AG08396 (cell line): ENCODE measurements at places on chromosomes 13 and 19.

DNA sequence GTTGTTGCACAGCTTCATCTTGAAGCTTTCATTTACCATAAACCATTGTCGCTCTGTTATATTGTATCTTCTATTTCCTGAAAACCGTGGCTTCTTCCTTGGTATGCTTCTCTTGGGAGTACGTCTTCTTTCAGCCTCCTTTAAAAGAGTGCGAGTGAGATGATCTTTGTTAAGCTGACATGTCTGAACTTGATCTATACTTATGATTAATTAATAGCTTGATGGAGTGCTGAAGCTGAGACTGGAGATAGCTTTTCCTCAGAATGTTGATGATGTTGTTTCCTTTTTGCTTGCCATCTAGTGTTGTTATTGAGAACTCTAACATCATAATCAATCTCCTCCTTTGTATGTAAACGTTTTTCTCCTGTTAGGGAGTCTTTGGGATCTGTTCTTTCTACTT, 529.3 kb upstream of the SPRY2 start:
- DNase-seq, result no peak

- DNase-seq, result peak; percentile 90
Measured at GRCh38 chr19:19591133-19591825, 27.2 kb downstream of the PBX4 start.

DNA sequence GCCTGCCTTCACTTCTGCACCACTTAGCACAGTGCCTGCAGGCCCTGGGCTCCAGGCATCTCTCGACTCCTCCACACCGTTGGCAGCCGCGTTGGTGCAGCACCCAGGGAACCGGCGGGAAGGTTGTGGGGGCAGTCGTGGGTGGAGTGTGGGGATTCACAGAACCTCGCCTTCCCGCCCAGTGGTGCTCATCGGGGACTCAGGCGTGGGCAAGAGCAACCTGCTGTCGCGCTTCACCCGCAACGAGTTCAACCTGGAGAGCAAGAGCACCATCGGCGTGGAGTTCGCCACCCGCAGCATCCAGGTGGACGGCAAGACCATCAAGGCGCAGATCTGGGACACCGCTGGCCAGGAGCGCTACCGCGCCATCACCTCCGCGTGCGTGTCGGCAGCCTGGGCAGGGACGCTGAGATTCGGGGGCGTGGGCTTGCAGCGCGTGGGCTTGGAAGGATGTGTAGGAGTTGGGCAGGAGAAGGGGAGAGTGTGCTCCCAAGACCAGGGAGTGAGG, 9.6 kb downstream of the RAB11B start:
- no peak for DNase-seq

- peak; percentile 85 for DNase-seq
Measured at GRCh38 chr19:18385675-18386542, at the start of gene GDF15. Gene GDF15, plus strand, starts transcription at chr19:18386158. Its CDS starts 32 bp downstream, at chr19:18386190.

DNA sequence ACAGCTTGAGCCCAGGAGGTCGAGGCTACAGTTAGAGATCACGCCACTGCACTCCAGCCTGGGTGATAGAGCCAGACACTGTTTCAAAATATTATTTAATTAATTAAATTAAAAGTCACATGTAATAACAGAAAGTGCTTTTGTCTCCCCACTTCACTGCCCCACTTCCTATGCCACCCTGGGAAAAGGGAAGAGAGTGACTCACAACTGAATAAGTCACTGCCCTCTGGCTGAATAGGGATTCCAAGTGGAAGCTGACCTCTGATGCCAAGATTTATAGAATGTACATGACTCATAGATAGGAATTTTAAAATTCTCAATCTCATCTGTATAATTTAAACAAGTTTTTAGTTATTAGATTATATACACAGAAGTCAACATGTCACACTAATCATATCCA, 22.2 kb upstream of the ERVV-1 start:
- DNase-seq, result peak; percentile 36

GRCh38 chr13:112259511-112259910, 116.6 kb upstream of the SPACA7 start:
- DNase-seq, result no peak

DNA sequence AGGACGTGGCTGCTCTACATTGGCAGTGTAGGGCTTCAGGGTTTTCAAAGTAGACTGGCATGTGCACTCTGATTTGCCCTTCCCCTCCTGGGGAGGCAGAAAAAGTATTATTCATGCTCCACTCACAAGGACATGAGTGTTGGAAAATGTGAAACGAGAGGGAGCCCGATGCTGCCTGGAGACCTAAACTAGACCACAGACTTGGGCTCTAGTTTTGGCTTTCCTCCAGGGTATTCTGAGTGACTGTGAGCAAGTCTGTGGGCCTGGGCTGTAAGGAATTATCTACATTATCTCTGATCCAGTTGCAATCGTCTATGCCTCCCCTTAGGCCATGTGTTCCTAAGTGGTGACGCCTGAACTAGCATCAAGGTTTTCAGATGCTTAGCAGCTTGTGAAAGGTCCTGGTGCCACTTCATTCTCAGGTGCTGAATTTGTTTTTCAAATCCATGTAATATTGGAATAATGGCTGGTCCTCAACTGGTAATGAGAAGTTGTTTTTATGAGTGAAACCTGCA, 55.0 kb downstream of the MRPL57 start:
- DNase-seq, result no peak

DNA sequence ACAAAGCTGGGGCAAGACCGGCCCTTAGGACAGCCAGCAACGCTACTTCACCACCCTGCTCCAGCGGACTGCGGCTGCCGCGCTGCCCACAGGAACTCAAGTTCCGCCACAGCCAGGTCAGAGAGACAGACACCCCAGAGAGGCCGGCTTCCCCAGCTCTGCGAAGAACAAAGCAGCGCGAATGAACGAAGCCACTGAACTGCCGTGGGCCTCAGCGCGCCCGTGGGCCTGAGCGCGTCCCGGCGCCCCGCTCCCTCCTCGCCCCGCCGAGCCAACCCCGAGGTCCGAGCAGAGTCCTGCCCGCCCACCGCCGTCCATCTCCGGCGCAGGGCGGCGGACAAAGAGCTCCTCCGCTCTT, 158.4 kb downstream of the RNF17 start:
- peak; percentile 54 for DNase-seq

DNA sequence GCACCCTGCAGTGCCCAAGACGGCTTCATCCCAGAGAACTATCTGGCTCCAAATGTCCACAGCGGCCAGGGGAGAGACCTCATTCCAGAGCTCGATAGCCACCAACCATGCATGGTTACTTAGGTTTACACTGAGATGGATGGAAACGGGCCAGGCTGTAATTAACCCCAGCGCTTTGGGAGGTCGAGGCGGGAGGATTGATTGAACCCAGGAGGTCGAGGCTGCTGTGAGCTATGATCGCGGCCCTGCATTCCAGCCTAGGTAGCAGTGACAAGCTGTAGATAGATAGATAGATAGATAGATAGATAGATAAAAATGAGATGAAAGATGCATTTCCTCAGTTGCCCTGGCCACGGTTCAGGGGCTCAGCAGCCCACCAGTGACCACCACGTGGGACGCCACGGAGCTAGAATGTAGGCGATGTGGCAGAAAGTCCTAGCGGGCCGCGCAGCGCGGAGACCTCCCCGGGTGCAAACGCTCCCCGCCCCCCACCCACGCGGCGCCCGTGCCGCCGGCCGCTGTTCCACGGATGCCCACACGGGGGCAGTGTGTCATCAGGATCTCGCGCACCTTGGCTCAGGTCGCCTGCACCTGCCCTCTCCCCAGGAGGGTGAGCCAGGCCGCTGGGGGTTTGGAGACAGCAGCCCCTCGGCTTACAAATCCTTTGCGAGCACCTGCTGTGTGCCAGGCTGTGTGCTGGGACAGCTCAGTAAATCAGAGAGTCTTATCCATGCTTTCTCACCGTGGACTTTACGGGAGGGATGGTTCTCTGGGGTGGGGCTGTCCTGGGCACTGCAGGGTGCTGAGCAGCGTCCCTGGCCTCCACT, 13.5 kb upstream of the TLE5 start:
- DNase-seq, result peak; percentile 74

DNA sequence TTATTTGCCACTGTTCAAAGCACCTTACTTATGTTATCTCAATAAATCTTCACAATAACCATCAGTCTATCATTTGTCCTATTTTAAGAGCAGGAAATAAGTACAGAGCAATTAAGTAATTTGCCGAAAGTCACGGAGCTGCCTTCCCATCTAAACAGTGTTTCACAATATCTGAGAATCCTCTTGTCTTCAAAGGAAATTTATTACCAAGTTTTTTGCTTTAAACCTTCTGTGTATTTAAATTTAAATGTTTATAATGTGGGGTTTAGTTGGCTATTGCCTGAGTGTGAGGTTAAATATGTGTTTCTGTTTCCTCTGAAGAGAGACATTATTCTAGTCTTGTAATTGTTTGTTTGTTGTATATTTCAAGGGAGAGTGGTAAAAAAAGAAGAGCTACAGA, 633.1 kb downstream of the EFNB2 start:
- no peak for DNase-seq

GRCh38 chr13:110546926-110547325, 14.6 kb downstream of the RAB20 start:
- DNase-seq, result peak; percentile 45

DNA sequence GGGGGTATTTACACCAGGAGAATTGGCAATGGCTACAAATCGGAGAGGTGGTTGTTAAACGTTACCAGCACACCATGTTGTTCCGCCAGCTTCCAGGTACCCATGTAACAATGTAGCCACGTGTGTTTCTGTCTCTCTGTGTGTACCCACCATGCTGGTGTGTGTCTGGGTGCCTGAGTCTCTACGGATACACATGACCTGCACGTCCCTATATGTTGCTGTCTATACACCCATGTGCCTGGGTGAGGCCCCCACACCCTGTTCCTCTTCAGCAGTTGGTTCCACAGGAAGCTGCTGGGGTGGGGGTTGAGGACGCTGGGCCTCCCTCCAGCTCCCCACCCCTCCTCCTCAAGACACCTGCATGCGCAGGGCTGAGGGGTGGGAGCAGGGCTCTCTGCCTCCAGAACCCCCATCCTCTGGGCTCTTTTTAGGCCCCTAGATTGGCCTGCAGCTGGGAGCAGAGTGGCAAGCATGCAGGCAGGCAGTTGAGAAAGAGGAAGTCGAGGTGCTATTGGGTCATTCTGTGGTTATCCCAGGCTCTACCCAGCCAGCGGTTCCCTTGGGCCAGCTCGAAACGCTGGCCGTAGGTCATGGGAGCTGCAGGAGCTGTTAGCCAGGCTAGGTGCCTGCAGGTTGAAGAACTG, at the start of gene ARHGEF18:
TSS of gene ARHGEF18 (plus strand) at position 351 of the 644 bp plus-strand sequence. CDS start 13,954 bp downstream, outside the sequence.
- DNase-seq, result no peak

DNA sequence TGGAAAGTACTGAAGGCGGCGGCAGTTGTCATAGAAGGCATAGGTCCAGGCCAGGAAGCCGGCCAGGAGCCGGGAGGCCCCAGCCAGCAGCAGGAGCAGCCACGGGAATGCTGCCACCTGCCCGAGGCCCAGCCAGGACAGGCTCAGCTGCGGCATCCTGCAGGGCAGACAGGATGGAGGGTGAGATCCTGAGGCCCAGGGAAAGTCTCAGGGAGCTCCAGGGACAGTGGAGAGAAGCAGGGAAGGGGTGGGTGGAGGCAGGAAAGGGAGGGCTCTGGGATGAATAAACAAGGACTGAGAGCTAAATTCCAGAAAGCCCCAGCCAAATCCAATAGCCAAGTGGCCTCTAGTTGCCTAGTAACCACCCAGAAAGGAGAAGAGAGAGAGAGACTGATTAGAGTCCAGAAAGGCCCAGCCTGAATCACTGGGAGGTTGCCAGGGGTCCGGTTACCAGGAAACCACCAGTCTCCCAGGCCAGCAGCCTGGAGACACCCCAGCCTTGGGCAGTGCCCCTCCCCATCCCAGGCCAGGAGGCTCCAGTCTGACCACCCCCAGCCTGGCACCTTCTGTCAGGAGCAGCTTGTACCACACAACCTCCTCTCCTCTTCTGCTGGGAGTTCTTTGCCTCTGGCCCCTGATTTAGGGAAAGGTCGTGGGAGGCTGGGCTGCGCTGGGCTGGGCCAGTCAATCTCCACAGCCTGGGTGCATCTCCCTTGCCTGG, 7.5 kb upstream of the OR10H5 start:
- DNase-seq, result peak; percentile 14

DNA sequence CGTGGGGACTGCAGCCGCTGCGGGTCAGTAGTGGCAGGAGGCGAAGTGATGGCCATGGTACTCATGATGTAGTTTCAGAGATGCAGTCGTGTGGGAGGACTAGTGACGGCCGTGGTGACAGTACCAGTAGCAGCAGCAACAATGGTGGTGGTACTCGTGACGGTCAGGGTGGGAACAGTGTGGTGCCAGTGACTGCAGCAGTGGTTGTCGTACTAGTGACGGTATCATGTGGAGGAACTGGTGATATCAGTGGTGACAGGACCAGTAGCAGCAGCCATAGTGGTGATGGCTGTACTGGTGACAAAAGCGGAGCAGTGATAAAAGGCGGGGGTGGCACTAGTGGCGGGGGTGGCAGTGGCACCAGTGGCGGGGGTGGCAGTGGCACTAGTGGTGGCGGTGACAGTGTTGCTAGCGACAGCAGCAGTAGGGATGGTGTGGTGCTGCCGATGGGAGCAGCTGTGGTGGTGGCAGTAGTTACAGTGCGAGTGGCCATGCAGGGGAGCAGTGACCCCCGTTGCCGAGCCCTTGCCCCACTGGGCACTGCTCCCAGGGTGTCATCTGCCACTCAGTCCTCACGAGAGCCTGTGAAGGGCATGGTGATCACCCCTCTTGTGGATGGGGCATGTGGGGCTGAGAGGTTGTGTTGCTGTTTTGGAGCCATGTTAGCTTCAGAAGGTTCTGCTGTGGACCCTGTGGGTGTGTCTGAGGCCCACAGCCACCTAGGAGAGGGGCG, 22.7 kb downstream of the ADPRHL1 start:
- DNase-seq, result no peak

DNA sequence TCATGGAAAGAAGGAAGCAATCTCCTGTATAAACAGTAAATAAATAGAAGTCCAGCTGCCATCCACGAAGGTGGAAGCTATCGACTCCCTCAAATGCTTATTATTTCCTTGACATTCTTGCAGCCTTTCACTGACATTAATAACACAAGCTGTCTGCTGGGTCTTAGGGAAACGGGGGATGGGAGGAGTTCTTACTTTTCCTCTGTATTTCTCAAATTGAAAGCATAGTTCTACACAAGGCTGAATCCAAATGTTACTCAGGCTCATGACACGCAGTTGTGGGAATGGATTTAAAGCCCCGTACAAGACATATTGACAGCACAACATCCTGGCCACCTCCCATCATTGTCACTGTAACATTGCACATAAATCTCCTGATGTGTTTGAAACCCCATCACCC, 4.0 kb downstream of the SERPINE3 start:
- DNase-seq, result no peak

- DNase-seq, result no peak
Measured at GRCh38 chr13:79812070-79812850, 331.3 kb downstream of the NDFIP2 start.

GRCh38 chr19:3064011-3064330, 1.7 kb upstream of the TLE5 start:
- no peak for DNase-seq

GRCh38 chr13:113186061-113186900, 22.2 kb downstream of the PCID2 start:
- no peak for DNase-seq
